ENCODE measurements at places on chromosomes 2 and 18.
A peak's percentile ranks its signal among the peaks of the same experiment; 100 is the strongest.

GRCh38 chr18:8868276-8868675, 162.9 kb downstream of the MTCL1 start:
- DNase-seq: no peak
- H3K36me3 ChIP-seq: no peaks in the 10 kb centered on the region
- H3K27me3 ChIP-seq: peaks cover 4% of the 10 kb centered on the region
- no peak overlapping the region for H3K27ac ChIP-seq
- H3K4me3 ChIP-seq: no peak overlapping the region

GRCh38 chr2:157899125-157899839, 23.2 kb upstream of the ACVR1 start:
- peak overlapping the region; percentile 100 for H3K27ac ChIP-seq
- DNase-seq: peak; percentile 44
- peak overlapping the region; percentile 78 for H3K4me3 ChIP-seq
- H3K36me3 ChIP-seq: peaks cover 10% of the 10 kb centered on the region
- peaks cover 82% of the 10 kb centered on the region for H3K4me1 ChIP-seq

GRCh38 chr2:173828189-173829142, 136.7 kb downstream of the SP3 start:
- no peak overlapping the region for H3K4me3 ChIP-seq
- no peaks in the 10 kb centered on the region for H3K36me3 ChIP-seq
- H3K27me3 ChIP-seq: peaks cover 27% of the 10 kb centered on the region

DNA sequence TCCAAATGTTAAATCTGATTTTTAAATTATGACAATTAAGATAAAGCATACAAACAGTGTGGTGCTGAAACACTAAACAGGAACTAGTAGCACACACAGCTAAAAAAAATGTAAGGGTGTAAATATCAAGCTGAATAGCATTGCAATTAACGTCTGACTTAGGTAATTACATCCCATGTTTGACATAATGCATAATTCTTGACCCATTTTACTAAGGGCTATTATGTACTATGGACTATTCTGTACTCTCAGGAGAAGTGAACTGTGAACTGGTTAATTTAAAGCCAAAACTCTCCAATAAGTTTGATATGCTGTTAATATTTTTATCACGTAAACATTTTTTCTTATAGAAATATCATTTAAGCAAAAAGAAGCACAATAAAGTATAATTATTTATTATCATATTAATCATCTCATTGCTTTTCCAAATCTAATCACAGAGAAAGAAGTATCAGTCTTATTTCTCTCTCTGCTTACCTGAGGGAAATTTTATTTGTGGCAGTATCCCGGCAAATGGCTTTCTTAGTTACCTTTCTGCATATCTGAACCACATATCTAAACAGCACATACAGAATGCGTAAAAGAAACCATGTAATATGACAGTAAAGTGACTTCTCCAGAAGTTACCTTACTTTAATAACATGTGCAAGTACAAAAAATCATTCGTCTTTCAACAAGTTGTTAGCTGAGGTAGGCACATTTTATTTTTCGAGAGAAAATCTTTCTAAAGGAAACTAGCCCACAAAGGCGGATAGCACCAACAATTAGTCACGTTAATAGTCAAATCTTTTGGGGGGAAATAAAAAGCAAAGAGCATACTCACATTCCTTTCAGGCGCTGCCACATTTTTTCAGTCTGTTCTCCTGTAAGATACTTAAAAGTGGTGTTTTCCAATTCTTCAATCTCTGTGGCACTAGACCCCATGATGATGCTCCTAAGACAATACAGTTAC, 94.9 kb upstream of the PDE1A start:
- no peak for DNase-seq
- H3K27ac ChIP-seq: no peak overlapping the region
- no peaks in the 10 kb centered on the region for H3K27me3 ChIP-seq
- no peak overlapping the region for H3K4me3 ChIP-seq
- H3K4me1 ChIP-seq: no peaks in the 10 kb centered on the region

DNA sequence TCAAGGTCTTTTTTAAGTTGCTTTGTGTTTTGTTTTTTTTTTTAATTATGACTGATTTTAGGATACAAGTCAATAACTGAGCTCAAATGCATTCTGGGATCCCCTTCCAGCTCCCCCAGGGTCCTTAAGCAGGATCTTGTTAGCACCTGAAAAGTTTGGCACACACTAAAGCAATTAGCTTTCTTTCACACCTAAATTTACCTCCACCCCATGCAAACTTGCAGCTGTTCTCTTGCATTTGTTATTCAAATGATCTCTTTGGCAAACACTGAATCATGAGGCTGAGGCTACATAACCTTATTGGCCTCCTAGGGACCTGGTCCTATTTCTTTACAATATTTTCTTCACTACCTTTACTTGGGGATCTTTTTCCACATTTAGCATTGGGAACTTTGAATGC, 2026.1 kb upstream of the CELF4 start:
- no peak overlapping the region for H3K4me3 ChIP-seq
- no peaks in the 10 kb centered on the region for H3K4me1 ChIP-seq
- DNase-seq: no peak
- no peaks in the 10 kb centered on the region for H3K27me3 ChIP-seq
- H3K36me3 ChIP-seq: no peaks in the 10 kb centered on the region

DNA sequence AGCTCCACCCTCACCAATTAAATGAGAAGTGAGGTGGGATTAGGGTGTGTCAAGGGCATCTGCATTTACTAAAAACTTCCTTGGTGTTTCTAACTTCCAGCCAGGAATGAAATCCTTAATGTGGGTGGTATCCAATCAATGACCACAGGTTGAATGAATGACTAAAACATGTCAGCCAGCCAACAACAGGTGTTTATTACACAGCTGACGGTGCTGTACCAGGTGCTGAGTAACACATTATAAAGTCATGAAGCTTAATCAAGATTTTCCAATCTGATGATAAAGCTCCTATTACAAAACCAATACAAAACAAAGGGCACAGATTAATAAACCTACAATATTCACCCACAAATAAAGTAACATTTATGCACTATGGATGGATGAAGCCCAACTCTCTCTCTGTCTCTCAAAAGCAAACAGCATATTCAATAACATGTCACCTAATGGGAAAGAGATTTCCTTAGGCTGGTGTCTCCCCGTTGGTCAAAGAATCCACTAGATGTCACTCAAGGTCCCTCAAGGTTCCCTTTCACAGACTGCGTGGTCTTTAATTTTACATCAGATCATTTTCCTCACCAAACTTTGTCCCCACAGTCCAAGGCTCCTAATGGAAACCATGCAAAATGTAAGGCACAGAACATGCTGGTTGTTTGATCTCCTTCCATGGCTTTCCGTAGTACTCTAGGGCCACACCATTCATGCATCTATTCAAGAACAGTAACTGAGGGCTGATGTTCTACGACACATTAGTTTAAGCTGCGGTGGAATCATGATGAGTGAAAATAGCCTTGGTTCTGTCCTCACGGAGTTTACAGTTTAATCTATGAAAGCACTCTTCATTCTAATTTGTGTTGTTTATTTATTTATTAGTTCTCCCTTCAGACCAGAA, 6.4 kb upstream of the PTPN4 start:
- H3K27ac ChIP-seq: no peak overlapping the region
- H3K36me3 ChIP-seq: no peaks in the 10 kb centered on the region
- H3K4me3 ChIP-seq: no peak overlapping the region
- peak; percentile 51 for DNase-seq
- peaks cover 15% of the 10 kb centered on the region for H3K27me3 ChIP-seq

- H3K36me3 ChIP-seq: no peaks in the 10 kb centered on the region
- H3K4me1 ChIP-seq: no peaks in the 10 kb centered on the region
- peaks cover 18% of the 10 kb centered on the region for H3K27me3 ChIP-seq
- no peak overlapping the region for H3K4me3 ChIP-seq
- H3K27ac ChIP-seq: no peak overlapping the region
- no peak for DNase-seq
These were observed 11.3 kb upstream of the GRP start for GRCh38 chr18:59208602-59209125.

GRCh38 chr18:12958478-12958877, 10.7 kb downstream of the SEH1L start:
- peaks cover 40% of the 10 kb centered on the region for H3K36me3 ChIP-seq
- no peaks in the 10 kb centered on the region for H3K27me3 ChIP-seq
- H3K27ac ChIP-seq: no peak overlapping the region
- DNase-seq: no peak
- no peak overlapping the region for H3K4me3 ChIP-seq

GRCh38 chr2:99832926-99833325, 309.5 kb downstream of the AFF3 start:
- peaks cover 6% of the 10 kb centered on the region for H3K36me3 ChIP-seq
- H3K4me3 ChIP-seq: no peak overlapping the region
- no peak for DNase-seq
- peaks cover 3% of the 10 kb centered on the region for H3K27me3 ChIP-seq
- peaks cover 9% of the 10 kb centered on the region for H3K4me1 ChIP-seq

GRCh38 chr2:102251042-102251848, 60.1 kb upstream of the IL1RL1 start:
- peak overlapping the region; percentile 73 for H3K4me3 ChIP-seq
- peak; percentile 67 for DNase-seq
- H3K27me3 ChIP-seq: peaks cover 11% of the 10 kb centered on the region
- H3K36me3 ChIP-seq: peaks cover 12% of the 10 kb centered on the region
- peak overlapping the region; percentile 78 for H3K27ac ChIP-seq

DNA sequence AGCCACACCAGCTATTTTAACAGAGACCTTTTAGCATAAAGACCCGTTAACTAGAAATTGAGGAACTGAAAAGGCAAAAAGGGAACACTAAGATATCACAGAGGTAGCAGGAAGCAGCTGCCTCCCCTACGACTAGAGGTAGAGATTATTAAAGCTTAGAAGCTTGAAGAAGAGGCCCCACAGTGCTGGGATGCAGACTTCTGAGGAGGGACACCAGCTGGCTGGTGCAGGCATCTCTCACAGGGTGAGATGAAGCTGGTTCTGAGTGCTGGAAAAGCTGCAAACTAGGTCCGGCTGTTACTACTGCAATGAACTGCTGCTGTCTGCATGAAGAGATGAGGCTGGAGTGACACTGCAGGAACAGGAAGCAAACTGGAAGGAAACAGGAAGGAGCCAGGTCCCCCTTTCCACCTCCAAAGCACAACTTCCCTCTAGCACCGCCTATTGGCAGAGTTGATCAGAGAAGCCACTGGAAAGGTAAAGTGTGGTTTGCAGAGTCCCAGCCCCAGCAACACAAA, 61.2 kb upstream of the MRPS9 start:
- peaks cover 7% of the 10 kb centered on the region for H3K27me3 ChIP-seq
- no peak overlapping the region for H3K4me3 ChIP-seq
- no peaks in the 10 kb centered on the region for H3K36me3 ChIP-seq

- no peak overlapping the region for H3K4me3 ChIP-seq
- DNase-seq: no peak
- H3K27ac ChIP-seq: no peak overlapping the region
- peaks cover 60% of the 10 kb centered on the region for H3K4me1 ChIP-seq
- H3K27me3 ChIP-seq: peaks cover 28% of the 10 kb centered on the region
These were observed 40.6 kb upstream of the FOSL2 start for GRCh38 chr2:28352104-28352503.

DNA sequence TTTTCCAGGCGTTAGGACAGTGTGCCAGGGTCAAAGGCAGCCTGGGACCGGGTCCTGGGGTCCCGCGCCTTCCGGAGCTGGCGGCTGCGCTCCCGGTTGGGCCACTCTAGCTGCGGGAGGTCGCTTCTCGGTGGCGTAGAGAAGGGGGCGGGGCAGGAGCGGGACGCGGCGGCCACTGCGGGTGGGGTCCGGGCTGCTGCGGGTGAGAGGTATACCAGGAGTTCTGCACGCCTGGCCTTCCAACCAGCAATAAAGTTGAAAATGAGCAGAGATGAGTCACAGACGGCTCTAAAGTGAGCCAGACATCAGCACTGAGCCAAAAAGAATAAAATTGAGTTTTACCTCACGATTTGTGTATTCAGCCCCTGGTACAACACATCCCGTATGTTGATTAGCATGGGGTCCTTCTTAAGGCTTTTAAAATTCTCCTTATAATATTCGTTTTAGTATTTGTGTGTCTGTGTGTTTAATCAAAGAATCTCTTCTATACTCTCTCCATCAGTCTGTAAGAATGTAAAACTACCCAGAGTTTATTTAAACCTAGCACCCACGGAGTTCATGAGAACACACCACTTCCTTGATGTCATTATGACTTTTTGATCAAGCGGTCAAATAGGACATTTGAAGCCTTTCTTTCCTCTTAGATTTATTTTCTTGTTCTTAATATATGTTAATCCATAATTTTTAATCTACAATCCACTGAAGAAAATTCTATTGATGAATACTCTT, at the start of gene C1GALT1C1L:
Gene C1GALT1C1L, minus strand, starts transcription at position 108 of the 729 bp plus-strand sequence. Its CDS starts 107 bp downstream, at position 1.
- DNase-seq: peak; percentile 28
- peak within 1 kb of the TSS; percentile 18 for H3K4me3 ChIP-seq
- H3K36me3 ChIP-seq: no peaks in the 10 kb centered on the region

GRCh38 chr18:48831113-48831759, 119.5 kb downstream of the SMAD7 start:
- no peak overlapping the region for H3K27ac ChIP-seq
- DNase-seq: no peak
- peaks cover 46% of the 10 kb centered on the region for H3K27me3 ChIP-seq
- H3K4me1 ChIP-seq: peaks cover 65% of the 10 kb centered on the region
- H3K4me3 ChIP-seq: no peak overlapping the region

DNA sequence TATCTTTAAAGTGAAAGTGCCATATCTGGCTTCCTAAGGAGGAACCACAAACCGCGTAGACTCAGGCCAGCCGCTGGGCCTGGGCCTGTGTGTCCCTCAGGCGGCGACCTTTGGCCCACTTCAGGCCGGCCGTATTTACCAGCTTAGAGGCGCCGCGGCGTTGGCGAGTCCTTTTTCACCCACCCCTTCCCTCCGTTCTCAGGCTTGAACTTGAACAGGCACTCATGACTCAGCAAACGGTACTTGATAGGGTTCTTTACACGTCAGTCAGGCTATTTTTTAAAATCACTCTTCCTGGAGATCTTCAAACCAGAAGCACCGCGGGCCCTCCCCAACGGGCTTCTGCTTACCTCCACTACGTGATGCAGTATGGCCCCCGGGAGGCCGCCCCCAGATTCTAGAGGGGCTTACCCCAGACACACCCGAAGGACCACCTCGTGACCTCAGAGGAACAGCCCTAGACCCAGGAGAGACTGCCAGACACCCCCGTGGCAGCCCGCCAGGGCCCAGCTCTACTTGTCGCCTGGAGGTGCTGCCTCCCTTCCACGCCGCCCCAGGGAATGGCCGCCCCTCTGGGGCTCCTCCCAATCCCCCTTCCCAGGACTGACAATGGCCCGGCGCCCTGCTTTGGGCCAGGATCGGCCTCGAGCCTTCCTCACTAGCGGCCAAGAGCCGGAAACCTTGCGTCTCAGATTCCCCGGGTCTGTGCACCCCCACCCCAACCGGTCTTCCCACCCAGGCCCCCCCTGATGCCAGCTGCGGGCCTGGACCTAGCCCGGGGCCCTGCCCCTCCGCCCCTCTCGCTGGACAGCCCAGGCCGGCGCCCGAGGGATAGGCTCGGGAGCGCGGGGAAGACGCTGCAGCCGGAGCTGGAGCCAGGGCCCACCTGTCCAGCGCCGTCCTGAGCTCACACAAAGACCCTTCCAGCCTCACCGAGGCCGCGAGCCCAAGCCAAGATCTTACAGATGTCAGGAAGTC, 33.8 kb upstream of the IMPA2 start:
- peak; percentile 59 for DNase-seq
- peaks cover 21% of the 10 kb centered on the region for H3K4me1 ChIP-seq
- H3K27ac ChIP-seq: peak overlapping the region; percentile 51
- H3K4me3 ChIP-seq: peak overlapping the region; percentile 60
- no peaks in the 10 kb centered on the region for H3K36me3 ChIP-seq

GRCh38 chr2:62208758-62209114, 12.8 kb downstream of the B3GNT2 start:
- peaks cover 42% of the 10 kb centered on the region for H3K4me1 ChIP-seq
- no peak overlapping the region for H3K27ac ChIP-seq
- peaks cover 62% of the 10 kb centered on the region for H3K36me3 ChIP-seq
- DNase-seq: no peak
- H3K4me3 ChIP-seq: no peak overlapping the region
- no peaks in the 10 kb centered on the region for H3K27me3 ChIP-seq

Measured in activated naive CD4-positive, alpha-beta T cell treated with anti-CD3 and anti-CD28 coated beads, Interleukin-2, amount 10 ng/mL, durations not matched to agents 7 days and 5 days (primary cell).